ENCODE measurements at places on chromosomes 11 and 22.

DNA sequence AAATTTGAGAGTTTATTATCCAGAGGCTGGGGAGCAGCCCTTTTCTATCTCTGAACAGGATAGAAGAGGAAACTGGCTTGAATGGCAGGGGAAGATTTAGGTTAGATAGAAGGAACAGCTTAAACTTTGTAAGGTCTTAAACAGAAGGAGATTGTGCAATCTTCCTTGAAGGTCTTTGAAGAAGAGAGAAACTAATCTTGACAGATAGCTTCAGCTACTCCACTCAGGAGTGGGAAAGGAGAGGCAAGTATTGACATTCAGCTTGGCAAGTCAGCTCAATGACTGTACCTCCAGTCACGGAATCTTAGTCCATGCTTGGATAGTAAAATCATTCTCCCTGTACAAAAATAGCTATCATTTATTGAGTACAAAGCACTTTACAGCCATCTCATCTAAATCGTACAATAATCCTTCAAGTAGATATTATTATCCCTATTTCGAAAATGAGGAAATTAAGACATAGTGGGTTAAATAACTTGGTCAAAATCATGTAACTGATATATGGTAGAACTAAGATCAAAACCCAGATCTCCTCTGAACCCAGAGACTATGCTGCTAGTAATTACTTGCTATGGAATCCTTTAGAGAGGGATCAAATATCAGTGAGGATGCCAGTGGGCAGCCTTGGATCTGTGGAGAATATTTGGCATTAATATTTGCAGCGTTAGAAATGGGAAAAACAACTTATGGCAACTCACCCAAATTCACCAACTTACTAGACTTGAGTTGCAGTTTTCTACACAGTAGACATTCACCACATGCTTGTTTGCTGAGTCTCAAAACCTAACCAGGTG lies 14.6 kb downstream of the C11orf97 start:
- DNase-seq: no peak

DNA sequence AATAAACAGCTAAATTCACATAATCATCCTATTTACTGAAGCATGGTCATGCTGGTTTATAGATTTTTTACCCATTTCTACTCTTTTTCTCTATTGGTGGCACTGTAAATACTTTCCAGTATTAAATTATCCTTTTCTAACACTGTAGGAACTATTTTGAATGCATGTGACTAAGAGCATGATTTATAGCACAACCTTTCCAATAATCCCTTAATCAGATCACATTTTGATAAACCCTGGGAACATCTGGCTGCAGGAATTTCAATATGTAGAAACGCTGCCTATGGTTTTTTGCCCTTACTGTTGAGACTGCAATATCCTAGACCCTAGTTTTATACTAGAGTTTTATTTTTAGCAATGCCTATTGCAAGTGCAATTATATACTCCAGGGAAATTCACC lies 10.7 kb downstream of the RAG1 start:
- DNase-seq: no peak

DNA sequence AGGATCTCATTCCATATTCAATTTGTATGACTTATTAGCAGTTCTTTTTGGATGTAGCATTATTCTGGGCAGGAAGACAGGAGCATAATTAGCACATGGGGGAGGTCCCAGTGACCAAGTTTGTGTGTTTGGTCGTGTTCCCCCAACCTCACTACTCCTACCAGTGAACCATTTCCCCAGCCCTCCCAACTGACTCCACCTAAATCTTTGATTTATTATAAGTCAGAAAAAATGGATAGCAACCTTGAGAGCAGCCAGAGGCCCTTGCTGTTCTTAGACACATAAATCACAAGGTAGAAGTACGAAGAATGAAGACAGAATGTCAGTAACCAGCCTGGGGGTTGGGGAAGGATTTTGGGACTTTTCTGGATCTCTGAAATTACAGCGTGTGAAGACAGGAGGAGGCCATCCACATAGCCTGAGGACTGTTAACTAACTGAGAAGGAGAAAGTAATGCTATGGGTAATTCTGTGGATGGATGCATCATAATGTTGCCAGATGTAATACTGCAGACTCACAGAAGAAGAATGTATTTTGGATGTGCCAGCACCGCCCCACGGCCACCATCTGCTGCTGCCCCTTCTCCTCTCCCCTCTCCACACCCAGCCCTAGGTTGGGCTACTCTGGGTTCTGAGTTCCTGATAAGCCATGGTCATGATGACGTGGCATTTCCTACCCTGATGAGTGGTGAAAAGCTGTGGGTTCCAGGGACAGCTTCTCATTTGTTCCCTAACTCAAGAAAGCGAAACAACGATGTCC lies 124.3 kb upstream of the TTC12 start:
- DNase-seq: peak; percentile 75

GRCh38 chr22:30880181-30880601 lies 88.4 kb downstream of the MORC2 start:
- no peak for DNase-seq

- no peak for DNase-seq
Measured at GRCh38 chr11:103633819-103634590, 402.4 kb upstream of the DDI1 start.

DNA sequence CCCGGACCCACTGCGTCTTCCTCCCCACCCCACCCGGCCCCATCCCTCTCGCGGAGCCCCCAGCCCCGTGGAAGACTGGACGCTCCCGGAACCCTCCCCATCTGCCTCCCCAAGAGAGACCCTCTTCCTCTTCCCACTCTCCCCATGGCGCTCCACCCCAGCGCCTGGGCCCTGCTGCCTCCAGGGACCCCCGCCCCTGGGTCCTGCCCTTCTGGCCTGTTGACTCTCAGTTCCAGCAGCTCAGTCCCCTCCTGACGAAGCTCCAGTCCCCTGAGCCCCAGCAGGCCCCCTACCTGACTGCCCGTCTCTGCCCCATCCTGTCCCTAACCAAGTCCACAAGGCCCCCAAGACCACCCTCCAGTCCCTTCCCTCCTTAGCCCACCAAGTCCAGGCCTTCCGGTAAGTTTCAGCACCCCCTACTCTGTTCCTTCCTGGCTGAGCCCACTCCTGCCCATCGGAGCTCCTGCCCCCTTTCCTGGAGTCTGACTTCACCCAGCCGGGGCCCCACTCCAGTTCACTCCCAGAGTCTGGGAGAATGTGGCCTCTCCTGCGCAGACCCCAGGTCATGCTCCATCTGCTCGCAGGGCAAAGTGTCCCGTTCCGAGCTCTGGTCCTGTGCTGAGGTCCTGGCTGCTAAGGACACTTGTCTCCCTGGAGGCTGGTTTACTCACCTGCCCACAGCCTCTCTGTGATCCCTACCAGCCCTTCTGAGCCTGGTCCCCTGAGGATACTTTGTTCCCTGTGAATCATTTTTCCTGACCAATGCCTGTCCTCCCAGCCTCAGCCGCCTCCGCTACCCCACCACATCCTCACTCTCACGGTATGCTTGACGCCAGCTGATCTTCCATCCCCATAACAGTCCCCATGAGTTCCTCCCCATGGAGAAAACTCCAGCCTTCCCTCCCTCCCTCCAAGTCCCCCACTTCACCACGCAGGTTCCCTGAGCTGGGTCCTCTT lies 722 bp downstream of the IFITM10 start:
- DNase-seq: no peak

DNA sequence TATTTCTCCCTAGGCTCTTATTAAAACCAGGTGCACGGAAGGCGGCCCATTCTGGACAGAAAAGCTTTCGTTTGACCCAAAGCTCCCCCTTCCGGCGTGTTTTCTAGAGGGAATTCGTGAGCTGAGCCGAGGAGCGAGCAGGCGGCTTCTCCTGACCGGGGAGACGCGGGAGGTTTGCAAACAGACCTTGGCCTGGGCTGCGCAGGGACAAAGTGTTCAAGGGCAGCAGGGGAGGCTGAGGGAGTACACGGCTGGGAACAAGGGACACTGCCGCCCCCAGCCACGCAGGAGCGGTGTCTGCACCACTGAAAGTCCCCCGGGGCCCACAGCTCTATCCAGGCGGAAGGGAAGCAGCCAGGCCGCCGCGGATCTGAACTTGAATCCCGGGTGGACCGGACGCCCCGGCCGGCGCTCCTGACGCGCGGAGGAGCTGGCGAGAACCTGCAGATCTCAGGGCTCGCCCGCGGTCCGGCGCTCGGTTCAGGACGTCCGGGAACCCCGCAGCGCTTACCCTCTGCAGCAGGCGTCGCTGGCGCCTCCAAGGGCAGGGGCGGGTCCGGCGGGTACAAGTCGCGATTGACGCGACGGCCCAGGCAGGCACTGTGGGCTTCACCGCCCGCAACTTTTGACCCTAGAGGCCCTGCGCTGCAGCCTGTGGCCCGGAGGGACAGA lies 101.9 kb downstream of the WT1 start:
- DNase-seq: no peak

- no peak for DNase-seq
Measured at GRCh38 chr11:115996125-115996807, 492.1 kb upstream of the CADM1 start.

DNA sequence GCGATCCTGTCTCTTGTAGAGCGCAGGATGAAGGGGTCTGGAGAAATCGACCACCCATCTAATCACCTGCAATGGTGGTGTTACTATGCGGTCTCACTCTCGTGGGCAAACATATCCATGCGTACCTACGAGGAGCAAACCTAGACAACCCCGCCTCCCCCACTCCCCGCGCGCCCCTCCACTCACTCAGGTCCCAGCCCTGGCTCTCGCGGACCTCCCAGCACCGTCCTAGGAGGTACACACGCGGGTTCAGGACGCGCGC lies 887 bp downstream of the TRPC6 start:
- DNase-seq: no peak

DNA sequence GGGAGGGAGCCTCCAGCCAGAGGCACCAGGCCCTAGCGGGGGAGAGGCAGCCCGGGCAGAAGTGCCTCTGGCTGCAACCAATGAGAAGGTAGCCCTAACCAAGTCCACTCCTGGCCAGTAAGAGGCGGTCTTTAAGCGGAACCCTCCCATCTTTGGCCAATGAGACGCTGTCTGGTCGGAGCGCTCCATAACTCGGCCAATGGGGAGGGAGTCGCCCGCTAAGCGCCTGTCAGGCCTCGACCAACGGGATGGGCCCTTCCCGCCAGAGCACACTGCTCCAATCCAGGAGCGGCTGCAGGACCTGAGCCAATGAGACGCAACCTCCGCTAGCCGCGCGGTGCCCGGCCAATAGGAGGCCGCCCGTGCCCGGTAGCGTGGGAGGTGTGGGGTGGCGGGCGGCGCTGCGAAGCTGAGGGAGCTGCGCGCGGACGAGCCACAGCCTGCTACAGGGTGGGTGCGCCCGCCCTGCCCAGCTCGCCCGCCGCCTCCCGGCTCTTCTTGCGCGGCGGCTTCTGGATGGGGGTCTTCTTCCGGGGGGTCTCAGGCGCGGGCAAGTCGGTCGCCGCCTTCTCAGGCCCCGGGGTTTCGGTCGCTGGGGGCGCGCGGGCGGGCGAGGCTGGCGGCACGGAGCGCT lies 12.6 kb downstream of the SCARF2 start:
- DNase-seq: no peak

DNA sequence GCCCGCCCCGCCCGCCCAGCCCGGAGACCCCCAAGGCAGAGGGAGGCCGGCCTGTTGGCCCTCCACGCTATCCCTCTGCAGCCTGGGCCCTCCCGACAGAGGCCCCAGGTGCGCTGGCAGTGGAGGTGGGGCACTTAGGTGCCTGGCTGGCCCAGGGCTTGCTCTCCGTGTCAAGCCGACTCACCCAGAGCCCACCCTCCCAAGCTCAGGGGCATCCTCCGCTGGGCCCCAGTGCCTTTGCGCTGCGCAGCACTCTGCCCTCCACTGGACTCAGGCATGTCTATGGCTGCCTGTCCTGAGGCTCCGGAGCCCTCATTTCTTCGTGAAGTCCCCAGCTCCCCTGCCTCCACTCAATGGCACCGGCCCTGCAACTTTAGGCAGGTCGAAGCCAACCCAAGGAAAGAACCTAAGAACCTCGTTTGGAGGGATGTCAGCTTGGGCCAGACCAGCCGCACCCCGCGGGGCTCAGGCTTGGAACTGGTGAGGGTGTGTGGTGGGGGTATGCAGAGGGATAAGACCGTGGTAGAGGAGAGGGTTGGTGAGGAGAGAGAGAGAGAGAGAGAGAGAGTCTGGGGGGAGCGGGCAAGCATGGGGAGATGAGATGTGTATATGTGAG lies 6.1 kb downstream of the SMIM45 start:
- no peak for DNase-seq

GRCh38 chr11:33867561-33867960 lies 24.3 kb downstream of the LMO2 start:
- DNase-seq: no peak

DNA sequence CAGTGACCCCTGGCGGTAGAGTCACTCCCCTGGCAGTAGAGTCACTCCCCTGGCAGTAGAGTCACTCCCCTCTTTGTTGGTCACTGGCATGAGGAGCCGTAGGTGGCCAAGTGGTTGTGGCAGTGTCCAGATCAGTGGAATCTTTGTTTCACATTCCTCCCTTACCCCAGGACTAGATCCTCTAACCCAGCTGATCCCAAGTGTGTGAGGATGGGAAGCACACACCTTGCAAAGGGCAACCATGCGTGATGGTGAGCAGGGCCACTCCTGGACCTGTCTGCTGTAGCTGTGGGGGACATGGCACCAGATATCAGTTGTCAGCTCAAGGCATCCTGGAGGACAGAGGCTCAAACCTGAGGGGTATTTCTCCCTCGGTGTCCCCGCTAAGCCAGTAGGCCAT lies 37.8 kb downstream of the OSBP2 start:
- DNase-seq: no peak

DNA sequence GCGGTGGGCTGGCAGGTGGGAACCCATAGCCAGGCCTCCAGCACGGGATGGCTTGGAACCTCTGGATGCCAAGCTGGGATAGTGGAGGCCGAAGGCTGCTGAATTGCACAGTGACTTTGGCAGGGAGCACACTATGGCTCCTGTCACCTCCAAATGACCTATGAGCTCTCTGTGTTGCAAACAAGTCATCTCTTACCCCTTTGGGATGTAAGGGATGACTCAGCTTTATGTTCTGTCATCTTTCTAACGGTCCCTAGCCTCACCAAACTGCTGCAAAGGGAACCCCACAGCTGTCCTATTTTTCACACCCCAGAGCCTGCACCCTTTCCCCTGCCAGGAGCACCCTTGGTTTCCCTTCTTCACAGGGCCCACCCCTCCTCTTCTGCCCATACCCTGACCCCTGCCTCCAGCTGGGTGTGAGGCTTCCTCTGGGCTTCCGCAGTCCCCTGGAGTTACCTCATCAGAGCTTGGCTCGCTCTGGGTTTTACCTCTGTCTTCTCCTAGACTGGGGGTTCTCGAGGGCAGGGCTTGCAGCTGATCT lies 2.7 kb upstream of the SCUBE1 start:
- DNase-seq: no peak

GRCh38 chr22:23773483-23774113 lies 949 bp downstream of the MMP11 start:
- no peak for DNase-seq

DNA sequence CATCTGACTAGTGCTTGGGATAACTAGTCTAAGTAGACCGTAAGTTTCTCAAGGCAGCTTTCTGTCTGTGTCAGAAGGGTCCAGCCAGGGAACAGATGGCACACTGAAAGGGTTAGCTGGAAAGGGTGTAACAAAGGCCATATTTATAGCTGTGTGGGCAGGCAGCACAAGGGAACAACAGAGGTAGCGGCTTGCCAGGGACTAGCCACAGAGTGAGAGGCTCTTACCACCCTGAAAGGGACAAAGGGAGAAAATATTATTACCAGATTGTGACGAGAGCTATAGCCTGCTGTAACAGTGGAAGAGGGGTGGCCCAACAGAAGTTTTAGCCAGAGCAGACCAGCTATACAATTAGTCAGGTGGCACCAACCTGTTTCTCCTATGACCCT lies 129.4 kb downstream of the CCDC34 start:
- peak; percentile 51 for DNase-seq

- DNase-seq: no peak
Measured at GRCh38 chr11:34214961-34215805, 109.8 kb downstream of the NAT10 start.

- DNase-seq: no peak
Measured at GRCh38 chr22:42769574-42770447, 49.1 kb upstream of the A4GALT start.

- no peak for DNase-seq
Measured at GRCh38 chr11:111691176-111691575, 75.0 kb downstream of the PPP2R1B start.

All from NCI-H446 (cell line).